ENCODE measurements at places on chromosomes 13 and 19.

GRCh38 chr13:48976576-48977285, 1.0 kb downstream of the FNDC3A start:
- no peak for DNase-seq

GRCh38 chr13:57418067-57418677, 213.4 kb upstream of the PCDH17 start:
- DNase-seq: no peak

DNA sequence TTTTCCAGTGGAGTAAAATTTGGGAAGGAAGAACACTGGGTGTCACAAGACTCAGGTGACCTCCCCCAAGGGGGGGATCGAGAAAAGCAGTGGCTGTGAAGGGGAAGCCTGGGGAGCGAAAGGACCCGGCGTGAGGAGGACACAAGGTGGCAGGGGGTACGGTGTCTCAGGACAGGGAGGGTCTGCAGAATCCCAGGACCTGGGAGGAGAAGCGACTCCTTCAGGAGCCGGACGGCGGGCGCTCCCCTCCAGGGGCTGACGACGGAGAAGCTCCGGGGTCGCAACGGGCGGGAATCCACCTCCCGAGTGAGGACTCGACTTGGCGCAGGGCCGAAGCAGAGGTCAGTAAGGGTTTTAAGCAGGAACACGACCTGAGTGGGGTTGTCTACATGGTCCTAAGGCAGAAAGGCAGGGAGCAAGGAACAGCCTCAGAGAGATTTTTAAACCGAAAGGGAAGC, 529 bp downstream of the ZNF836 start:
- DNase-seq: no peak

DNA sequence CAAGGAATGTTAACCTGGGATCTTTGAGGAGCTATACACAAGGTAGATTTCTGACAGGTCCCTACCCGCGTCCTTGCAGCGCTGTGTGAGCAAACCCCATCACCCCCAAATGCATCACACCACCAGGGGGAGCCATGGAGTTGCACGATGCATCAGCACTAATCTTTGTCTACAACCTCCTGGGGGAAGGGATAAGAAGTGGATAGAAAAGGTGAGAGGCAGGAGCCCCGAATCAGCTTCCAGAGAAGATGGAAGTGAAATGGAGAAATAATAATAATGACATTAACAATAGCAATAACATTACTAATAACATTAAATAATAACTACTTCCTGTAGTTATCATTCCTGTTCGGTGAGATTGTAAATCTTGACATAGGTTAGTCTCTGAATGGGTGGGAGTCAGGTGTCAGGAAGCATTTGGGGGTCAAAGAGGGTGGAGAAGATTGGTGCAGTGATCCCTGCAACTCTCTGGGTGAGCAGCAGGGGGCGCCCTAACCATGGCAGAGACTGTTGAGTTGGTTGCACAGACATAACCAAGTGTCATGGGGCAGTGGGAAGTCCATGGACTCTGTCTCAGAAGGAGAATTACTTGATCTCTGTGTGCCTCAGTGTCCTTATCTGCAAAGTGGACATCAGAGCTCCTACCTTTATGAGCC, 16.5 kb downstream of the SIGLEC7 start:
- peak; percentile 90 for DNase-seq

- DNase-seq: no peak
Observed at GRCh38 chr13:19845758-19846157, 17.7 kb downstream of the ZMYM5 start.

GRCh38 chr13:43134868-43135267, 111.5 kb downstream of the DNAJC15 start:
- no peak for DNase-seq

DNA sequence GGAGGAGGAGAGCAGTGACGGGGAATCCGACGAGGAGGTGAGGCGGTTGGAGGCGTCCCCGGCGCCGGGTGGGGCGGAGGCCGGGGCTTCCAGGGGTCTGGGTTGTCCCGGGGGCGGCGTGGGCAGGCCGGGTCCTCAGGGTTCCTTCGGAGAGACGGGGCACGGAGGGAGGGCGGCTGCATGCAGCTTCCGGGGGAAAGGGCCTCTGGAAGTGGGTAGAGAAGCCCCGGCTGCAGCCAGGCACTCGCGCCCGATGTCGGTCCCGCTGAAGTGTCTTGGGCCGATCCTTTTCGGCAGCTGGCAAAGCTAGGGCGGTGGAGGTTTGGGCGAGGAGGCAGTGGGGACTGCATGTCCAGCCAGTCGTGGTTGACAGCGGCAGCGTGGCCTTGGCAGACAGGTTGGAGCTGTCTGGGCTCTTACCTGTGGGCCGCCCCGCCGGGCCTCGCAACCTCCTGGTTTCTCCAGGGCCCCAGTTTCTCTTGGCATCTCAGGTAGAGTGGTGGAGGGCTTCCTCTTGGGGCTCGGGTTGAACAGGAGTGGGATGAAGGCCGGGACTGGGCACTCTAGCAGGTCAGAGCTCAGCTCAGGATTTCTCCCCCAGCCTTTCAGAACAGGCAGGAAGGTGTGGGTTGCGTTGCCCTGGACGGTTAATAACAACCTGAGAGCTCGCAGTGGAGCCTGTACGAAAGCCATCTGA, 690 bp downstream of the KMT2B start:
- peak; percentile 85 for DNase-seq

- no peak for DNase-seq
Observed at GRCh38 chr19:8333767-8334457, 9.2 kb downstream of the KANK3 start.

DNA sequence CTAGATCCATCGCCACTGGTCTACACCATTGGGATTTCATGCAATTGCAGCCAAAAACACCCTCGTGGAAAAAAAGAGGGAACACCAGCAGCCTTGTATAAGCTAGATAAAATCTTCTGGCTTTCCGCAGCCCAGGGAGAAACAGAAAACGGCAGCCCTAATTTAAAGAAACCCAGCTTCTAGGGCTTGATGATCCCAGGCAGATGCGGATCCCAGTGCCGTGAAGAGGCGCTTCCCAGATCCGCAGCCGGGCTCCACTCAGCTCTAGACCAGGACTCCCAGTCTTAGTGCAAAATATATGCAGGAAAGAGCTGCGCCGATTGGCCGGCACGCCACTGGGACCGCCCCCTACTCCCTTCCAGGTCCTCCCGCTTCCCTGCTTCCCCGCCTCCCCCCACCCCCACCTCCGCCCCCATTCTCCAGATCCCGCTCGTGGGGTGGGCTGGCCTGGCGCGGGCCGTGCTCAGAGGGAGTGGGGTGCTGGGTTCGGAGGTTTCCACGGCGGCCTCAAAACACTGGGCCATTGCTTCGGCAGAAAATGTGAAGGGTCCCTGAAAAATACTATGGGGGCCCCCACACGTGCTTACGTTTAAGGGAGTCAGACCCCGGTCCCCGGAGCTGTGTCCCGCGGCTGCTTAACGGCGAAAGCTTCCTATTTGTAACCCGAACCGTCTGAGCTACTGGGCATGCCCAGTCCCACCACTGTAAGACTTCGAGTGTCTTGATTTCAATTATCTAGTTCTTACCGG, 63.1 kb downstream of the SERP2 start:
- peak; percentile 83 for DNase-seq

DNA sequence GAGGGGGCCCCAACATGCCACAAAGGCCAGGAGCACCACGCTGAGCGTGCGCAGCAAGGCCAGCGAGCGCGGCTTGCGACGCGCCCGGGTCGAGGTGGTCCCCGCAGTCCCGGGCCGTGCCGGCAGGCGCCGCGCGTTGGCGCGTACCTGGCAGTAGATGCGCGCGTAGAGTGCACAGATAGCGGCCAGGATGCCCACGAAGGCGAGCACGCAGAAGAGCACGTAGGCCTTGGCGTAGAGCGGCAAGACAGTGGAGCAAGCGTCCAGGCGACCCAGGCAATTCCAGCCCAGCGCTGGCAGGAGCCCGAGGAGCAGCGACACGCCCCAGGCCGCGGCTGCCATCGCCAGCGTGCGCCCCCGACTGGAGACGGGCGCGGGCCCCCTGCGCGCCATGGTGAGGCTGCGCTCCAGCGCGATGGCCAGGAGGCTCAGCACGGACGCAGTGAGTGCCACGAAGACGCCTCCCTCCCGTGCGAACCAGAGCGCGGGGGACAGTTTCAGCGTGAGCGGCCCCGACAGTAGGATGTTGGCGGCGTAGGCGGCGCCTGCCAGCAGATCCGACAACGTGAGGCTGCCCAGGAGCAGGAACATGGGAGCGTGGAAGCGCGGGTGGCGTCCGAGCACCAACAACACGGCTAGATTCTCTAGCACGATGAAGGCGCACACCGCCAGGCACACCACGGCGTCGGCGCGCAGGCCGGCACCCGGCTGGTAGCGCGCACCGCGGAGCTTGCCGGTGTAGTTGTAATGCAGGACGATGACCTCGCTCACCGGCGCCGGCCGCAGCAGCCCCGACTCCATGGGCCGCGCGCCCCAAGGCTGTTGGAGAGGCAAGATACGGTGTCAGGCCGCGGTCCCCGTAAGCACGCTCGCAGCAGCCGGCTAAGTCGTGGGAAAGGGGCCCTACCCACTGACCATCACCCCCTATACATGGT, 2.8 kb downstream of the S1PR5 start:
- DNase-seq: peak; percentile 74

- no peak for DNase-seq
Observed at GRCh38 chr19:30344446-30345425, 27.4 kb upstream of the ZNF536 start.

GRCh38 chr13:49938314-49938713, 2.2 kb upstream of the SPRYD7 start:
- no peak for DNase-seq

DNA sequence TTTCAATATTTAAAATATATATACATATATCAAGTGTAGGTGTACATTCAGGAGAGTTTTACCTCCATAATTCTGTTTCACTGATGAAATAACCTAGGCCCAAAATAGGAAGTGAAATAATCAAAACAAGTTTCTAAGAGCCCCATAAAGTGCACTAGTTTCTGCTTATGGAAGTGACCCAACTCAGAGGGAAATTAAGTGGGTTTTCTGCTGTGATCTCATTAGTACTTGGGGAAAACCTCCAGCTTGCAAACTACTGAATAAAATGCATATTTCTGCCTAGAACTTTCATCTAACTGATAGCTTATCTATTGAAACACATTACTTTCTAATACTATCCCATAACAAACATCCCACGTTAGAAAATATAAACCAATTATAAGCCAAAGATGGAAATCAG, 45.4 kb upstream of the MIR17HG start:
- DNase-seq: no peak

DNA sequence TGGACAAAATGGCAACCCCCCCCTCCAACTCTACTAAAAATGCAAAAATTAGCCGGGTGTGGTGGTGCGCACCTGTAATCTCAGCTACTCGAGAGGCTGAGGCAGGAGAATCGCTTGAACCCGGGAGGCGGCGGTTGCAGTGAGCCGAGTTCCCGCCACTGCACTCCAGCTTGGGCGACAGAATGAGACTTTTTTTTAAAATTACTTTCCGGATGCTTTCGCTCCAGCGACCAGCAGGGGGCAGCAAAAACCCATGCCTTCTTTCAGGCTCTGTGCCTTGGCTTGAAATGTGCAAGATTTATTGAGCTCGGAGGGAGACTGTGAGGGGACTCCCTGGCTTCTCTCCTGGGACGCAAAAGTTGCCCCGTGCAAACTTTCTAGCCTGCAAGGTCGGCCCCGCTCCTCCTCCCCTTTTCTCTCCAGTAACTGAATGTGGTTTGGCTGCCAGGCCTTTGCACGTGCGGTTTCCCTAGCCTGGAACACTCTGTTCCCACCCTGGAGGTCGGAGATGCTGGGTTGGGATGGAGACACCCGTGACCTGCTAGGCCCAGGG, 61.4 kb upstream of the NFIC start:
- peak; percentile 93 for DNase-seq

DNA sequence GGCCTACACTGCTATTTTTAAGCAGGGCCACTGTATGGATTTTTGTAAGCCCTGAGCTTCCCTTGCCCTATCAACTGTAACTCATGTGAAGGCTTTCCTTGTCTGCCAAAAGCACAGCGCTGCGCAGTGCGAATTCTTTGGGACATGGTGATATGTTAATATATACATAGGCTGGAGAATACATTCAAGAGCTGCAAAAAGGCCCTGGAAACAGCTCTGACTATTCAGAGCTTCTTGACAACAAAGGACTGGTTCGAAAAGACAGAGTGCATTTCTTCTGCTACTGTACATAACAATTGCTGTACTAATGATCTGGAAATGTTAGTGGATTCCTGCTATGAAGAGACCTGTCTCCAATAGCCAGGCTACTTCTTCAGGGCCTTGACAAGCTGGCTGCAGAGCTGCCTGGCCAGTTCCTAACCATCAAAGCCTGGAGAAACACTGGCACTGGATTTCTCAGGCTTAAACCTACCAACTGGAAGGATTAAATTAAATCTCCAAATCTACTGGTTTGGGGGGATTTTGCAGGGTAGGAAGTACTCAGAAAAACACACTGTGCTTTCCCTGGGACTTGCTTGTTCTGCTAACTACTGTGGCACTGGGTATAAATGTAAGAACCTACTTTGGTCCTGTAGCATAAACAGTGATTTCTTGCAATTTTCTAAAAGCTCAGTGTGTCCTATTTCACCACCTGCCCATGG, 246.9 kb downstream of the DNAJC15 start:
- DNase-seq: no peak

- no peak for DNase-seq
Observed at GRCh38 chr13:106089261-106089980, 446.0 kb downstream of the EFNB2 start.

- DNase-seq: no peak
Observed at GRCh38 chr19:5956728-5957127, 21.2 kb downstream of the RANBP3 start.

Data from activated effector memory CD4-positive, alpha-beta T cell treated with anti-CD3 and anti-CD28 coated beads, Interleukin-2, amount 50 U/mL, for 16 hours (primary cell).